ENCODE measurements at places on chromosomes 1 and 21. TPM values are rescaled to one million over a fixed set of nuclear protein-coding genes. Genes with fewer than 3 reads are reported as not detected.
A peak's percentile ranks its signal among the peaks of the same experiment; 100 is the strongest.

MIXL1 gene
- not detected for total RNA-seq

CASZ1 gene
- total RNA-seq: 20.8 TPM

DDR2 gene
- total RNA-seq: 65.3 TPM

LCE6A gene
- not detected for total RNA-seq

CYP4B1 gene
- total RNA-seq: not detected

- DNase-seq: peak; percentile 26
Observed at GRCh38 chr1:111990878-111991718, 1.6 kb upstream of the KCND3 start.

DNA sequence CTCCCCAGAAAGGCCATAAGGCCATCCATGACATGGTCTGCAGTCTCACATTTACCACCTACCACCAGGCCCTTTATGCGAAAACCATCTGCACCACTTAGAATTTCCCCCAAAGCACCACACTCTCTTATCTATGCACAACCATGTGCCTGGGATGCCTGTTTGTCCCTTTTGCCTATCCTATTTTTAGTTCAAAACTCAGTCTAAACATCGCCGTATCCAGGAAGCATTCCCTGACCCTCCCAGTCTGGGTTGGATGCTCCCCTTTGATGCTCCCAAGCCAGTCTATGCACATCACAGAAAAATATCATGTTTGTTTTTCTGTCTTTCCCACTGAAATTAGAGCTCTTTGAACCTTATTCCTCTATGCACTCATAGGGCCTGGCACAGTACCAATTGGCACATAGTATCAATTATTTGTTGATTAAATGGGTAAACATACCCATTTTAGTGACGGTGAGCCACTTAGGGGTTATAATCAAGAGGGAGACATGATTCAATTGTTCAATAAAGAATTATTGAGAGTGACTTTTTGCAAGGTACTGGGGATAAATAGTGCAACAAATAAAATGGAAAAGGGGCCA lies 6.7 kb downstream of the MPL start:
- DNase-seq: no peak

DNA sequence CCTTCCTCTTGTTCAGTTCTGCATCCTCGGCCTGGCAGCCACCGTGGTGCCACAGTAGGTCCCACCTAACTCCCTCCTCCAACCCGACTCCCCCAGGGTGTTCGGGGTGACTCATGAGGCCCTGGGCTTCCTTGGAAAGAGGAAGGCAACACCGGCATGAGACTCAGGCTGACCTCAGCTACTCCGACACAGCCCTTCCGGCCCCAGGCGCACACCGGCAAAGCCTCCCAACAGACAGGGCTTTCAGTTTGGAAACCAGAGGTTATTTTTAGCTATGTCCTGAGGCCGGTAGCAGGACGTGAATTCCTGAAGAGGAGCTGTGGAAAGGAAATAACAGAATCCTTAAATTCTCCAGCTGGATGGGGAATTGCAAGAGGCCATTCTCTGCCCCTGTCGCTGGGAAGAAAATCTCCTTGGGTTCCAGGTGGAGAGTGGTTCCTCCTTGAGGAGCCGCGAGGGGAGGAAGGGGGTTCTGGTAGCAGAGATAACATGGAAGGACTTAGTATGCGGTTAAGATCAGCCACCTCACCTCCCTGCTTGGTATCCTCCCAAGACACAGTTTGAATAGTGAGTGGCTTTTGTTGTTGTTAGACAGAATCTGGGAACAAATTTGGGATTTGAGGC lies 24.4 kb downstream of the PLXNA2 start:
- DNase-seq: peak; percentile 70

- DNase-seq: peak; percentile 59
Observed at GRCh38 chr1:162276493-162276892, 100.2 kb downstream of the SPATA46 start.

DNA sequence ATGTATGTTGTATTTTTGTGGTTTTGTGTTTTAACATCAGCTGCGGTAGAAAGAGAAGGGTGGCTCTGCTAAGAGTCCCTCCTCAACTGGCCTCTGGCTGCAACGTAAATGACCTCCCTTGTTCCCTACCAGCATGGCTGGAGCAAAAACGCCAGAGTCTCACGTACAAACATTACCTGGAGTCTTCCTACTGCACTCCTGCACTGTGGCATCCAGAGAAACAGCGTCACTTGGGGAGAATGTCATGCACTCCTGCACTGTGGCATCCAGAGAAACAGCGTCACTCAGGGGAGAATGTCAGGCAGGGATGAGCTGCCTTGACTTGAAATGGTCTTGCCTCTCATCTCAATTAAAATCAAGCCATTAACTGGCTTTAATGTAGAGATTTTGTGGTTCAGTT lies 314.2 kb downstream of the KIF26B start:
- no peak for DNase-seq

DNA sequence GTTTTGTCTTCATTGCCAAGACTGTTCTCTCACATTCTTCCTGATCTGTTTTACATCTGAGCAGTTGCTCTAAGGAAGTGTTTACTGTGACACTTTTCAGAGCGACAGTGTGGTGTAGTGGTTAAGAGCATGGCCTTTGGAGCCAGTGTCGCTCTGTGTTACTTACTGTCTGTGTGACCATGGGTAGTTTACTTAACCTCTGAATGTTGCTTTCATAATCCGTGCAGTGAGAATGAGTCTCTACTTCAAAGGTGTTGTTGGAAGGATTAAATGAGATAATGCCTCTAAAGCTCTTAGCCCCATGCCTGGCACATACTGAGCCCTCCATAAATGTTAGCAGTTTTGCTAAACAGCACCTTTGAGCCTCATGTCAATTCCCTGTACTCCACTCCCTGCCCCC lies 35.9 kb upstream of the ZFP69B start:
- no peak for DNase-seq

DNA sequence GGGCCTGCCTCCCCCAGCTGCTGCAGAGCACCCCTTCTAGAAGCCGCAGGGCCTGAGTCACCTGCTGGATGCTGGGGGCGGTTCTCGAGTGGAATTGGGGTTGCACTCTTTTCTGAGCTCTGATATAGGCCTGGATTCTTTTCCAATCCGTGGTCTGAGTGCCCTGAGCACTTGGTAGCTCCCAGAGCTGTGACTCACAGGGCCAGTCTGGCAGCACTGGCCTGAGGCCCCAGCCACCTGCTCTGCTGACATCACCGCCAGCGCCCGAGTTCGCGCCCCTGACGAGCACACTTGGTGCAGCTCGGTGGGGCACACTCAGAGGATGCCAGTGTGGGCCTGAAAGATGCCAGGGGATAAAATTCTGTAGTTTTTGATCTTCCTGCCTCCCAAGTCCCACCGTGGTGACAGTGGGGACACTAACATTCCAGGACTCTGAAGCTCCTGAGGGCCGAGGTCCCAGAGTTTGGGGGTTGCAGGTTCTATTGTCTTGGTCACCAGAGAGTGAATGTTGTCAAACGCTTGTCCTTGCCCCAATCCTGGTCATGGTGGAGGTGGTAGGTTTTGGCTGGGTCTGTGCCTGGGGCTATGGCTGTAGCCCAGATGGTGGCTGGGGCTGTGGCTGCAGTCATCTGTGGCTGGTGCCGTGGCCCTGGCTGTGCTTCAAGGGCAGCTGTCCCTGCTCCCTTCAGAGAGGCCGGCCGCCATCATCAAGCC lies 74.6 kb downstream of the OBSCN start:
- DNase-seq: peak; percentile 93

DNA sequence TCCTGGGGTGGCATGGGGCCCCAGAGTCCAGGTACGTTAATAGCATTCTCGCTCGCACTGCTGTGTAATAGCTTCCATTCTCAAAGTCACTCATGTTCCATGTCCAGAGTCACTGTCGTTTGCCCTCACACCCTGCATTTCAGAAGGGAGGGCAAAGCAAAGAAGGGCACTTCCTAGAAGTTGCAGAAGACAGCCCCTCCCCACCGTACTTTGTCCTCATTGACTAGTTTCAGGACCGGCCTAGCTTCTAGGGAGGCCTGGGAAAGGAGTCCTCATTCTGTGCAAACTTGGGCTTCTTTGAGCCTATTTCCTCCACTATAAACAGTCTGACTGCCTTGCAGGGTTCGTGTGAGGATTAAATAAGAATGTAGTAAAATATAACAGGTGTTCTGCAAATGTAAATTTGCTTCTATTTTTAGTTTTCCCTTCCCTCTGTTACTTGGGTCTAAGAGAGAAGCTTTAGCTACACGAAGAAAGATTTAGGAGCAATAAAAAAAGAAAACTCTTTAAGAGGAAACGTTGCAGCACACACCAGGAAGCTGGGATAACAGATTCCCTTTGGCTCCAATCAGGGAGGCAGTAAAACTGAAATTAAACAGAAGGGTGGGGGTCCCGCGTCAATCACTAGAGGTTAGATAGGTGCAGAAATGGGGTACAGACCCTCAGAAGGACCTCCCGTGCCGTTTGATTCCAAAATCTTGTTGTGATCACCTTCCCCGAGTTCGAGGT lies 40.1 kb downstream of the ACTL8 start:
- no peak for DNase-seq

- no peak for DNase-seq
Observed at GRCh38 chr21:29436143-29436542, 137.4 kb downstream of the BACH1 start.

- peak; percentile 61 for DNase-seq
Observed at GRCh38 chr1:55050283-55050682, 10.9 kb downstream of the PCSK9 start.

DNA sequence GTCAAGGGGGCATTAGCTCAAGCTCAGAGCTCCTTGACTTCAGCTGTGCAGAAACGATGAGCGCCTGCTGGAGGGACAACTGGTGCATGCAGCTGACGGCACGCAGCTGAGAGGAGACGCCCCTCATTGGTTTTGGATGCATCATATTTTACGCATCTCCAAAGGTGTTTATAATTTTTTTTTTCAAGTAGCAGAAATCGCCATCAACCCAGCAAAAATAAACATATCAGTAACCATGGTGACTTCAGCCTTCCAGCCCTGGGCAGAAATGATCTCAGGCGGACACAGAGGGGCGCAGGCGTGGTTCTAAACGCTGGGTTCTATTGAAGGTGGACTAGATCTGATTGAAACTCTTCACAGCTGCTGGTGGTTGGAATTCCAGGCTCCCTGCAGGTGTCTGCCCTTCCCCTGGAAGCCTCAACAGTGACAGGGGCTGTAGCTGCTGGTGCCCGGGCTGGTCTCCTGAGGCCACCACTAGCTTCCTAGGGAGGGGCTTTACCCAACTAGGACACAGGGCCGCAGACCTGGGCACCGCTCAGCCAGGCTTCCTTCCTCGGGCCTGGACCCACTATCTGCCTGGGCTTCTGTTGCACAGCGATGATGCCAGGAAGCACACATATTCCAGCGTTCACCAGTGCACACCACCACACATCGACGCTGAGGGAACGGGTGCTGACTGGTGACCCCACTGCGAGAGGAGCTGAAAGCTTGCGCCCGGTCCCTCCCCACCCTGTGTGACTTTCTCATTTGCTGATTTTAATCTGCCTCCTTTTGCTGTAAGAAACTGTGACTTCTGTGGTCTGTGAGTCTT lies 63.7 kb upstream of the ABCG1 start:
- no peak for DNase-seq

- DNase-seq: peak; percentile 88
Observed at GRCh38 chr1:40039245-40039756, 1.2 kb upstream of the CAP1 start.

- peak; percentile 38 for DNase-seq
Observed at GRCh38 chr1:113786069-113786468, 26.2 kb downstream of the RSBN1 start.

GRCh38 chr1:150477733-150478132 lies 9.5 kb upstream of the TARS2 start:
- no peak for DNase-seq

GRCh38 chr1:44010935-44011471 lies 19.6 kb downstream of the CCDC24 start:
- DNase-seq: no peak

DNA sequence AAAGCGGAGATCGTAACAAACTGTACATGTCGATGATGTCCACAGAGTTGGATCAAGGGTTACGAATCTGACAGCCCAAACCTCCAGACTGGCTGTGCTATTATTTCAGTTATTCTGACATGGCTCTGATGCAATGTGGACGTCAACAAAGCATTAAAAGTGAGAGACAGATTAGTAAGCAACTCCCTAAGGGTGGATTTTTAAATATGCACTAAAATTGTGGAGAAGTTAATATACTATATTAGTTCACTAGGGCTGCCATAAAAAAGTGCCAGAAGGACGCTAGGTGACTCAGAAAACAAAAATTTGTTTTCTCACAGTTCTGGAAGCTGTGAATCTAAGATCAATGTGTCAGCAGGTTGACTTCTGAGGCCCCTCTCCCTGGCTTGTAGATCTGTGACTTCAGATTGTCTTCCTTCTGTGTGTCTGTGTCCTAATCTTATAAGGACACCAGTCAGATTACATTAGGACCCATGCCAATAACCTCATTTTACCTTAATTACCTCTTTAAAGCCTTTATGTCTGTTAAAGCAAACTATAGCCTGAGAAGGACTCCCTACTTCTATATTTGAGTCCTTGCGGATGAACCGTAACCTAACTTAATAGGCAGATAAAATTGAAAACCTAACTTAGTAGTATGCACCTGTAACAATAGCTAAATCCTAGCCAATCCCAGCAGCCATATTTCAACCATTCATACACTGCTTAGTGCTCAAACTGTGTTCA lies 66.0 kb upstream of the BACH1 start:
- no peak for DNase-seq

GRCh38 chr21:35232545-35233176 lies 183.6 kb upstream of the RUNX1 start:
- DNase-seq: peak; percentile 93

DNA sequence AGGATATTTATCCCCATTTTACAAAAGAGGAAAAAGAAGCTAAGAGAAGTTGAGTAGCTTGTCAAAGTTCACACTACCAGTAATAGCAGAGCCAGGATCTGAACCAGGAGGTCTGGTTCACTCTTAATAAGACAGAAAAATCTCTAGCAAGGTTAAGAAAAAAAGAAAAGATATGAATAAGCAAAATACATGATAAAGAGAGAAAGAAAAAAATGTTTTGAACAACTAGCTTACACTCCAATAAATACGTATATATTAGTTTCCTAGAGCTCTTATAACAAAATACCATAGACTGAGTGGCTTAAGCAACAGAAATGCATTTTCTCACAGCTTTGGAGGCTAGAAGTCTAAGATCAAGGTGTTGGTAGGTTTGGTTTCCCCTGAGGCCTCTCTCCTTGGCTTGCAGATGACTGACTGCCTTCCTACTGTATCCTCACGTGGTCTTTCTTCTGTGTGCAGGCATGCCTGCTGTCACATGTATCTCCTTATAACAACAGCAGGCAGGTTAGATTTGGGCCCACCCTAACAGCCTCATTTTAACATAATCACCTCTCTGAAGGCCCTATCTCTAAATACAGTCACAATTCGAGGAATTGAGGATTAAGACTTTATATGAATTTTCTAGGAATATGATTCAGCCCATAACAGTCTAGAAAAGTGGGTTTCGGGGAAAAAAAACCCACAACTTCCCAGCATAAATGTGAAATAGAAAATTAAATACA lies 60.4 kb downstream of the LEPR start:
- no peak for DNase-seq

GRCh38 chr1:64692911-64693310 lies 52.0 kb upstream of the RAVER2 start:
- DNase-seq: no peak

All from myocyte (in vitro differentiated cells).